ENCODE measurements at places on chromosomes 16 and 17. TPM values are rescaled to one million over a fixed set of nuclear protein-coding genes. Genes with fewer than 3 reads are reported as not detected.

ASPA gene
- total RNA-seq: not detected

GRCh38 chr17:1498869-1499268, 6.4 kb upstream of the MYO1C start:
- DNase-seq: no peak

GRCh38 chr17:46818929-46819859, 702 bp upstream of the WNT3 start:
- DNase-seq: no peak

DNA sequence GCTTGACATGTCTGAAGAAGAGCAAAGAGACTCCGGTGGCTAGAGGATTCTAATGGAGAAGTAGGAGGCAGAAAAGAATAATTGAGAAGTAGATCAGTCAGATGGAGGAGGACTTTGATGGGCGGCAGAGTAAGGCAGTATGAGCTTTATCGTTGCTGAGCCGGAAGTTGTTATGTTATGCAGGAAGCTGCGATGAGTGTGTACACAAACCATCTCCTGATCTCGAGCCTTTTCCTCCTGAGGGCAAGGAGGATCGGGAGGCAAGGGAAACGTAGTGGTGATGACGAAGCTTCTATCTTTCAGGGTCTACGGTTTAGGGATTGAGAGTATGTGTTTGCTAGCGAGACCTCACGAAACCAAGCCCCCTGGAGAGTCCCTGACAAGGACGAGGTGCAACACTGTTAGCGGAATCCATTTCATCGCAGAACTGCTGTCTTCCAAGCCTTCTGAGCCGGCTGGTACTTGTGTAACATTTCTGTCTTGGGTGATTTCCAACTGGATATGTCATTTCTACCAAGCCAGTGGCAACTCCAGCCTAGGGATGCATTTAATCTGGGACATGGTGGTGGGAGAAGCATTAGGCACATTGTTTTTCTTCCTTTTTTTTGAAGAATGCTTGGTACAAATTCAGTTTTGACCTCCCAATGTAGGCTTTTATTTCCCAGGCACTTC, 45.5 kb downstream of the RBFOX1 start:
- DNase-seq: no peak

KRT33A gene
- not detected for total RNA-seq

- DNase-seq: no peak
Observed at GRCh38 chr17:9290226-9290613, 268.9 kb downstream of the NTN1 start.

CLDN9 gene
- total RNA-seq: 2.2 TPM

CTF1 gene
- total RNA-seq: 4.5 TPM

DNA sequence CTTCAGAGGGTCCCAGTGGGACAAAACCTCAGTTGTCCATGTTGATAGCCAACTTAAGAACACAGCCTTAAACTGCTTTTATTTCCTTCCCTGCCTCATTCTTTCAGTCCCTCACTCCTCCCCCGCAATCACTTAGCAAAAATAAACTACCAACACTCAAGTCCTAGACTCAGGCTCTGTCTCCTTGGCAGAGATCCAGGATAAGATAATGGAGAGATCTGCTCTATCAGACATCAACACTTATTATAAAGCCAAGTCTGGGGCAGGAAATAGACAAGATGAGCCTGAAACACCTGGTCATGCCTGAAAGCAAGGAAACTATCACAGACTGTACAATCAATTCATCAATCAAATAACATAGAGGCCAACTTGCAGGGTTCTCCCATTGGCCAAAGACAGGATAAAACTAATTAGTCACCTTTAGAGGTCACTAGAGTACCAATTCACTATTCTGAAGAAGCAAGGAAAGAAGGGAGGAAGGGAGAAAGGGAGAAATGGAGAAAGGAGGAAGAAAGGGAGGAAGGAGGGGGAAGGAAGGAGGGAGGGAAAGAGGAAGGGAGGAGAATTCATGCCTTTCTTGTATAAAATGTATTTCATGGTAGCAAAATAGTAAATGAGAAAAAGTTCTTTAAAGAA, 15.7 kb downstream of the HYDIN start:
- DNase-seq: no peak

NME3 gene
- total RNA-seq: 35.3 TPM

DNA sequence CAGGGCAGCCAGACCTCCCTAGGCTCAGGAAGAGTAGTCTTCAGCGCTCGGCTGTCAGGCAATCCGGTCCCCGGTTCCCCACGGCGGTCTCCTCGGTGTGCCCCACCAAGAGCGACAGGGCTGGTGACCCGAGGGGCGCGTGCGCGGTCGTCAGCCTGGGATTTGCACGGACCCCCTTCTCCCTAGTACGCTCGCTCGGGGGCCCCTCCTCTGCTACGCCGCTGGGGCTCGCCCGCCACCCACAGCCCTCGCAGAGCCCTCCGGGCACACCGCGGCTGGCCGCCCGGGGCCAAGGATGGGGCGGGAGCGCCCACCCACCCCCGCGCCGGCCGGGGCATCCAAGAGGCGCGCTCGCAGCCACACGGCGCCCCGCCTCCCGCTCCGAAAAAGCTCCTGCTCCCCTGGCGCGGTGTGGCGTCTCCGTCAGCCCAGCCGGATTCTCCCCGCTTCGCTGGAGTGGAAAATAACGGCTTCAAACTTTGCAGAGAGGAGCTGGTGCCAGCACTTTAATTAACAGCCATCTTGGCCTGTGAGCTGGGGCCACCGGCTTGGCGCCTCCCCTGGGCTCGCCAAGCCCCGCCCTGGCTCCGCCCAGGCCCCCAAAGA, 2.1 kb upstream of the C1QL1 start:
- DNase-seq: no peak

GRCh38 chr17:73792994-73793393, 148.7 kb upstream of the SDK2 start:
- DNase-seq: no peak

GRCh38 chr16:71846431-71846830, 655 bp downstream of the ATXN1L start:
- no peak for DNase-seq

DNA sequence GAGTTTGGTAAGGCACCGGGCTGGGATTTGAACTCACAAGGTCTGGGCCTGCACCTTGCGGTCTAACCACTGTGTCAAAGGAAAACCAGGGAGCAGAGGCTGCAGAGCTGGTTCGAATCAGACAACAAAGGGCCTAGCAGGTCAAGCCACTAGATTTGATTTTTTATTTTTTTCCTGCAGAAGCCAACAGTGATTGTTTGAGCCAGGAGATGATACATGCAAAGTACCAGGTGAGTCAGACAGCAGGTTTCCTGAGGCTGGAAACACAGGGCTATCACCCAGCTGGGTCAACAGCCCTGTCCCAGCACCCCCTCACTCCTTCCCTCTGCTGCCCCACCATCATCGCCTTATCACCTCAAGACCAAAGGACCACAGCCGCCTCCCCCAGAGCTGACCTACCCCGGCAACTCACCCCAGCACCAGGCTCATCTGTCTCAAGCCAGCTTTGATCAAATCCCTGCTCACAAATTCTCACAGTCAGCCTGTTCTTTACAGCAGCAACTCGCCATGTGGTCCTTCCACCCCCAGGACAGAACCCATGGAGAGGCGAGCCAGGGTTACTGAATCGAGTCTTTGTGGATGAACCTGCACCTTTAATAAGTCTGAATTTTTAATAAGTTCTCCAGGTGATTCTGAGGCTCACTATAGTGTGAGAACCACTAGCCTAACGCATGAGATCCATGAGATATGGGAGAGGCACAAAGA, 13.0 kb upstream of the KRT19 start:
- no peak for DNase-seq

- DNase-seq: no peak
Observed at GRCh38 chr17:75774991-75775668, 9.5 kb upstream of the UNK start.

ZNF750 gene
- total RNA-seq: 0.11 TPM

HOXB4 gene
- total RNA-seq: 6.0 TPM

GRCh38 chr16:14202095-14202494, 131.0 kb downstream of the MRTFB start:
- no peak for DNase-seq

GRCh38 chr17:72702998-72703397, 389.5 kb downstream of the SLC39A11 start:
- no peak for DNase-seq

MFAP4 gene
- total RNA-seq: 2.5 TPM

GRCh38 chr16:59180083-59180476, 446.0 kb upstream of the GOT2 start:
- no peak for DNase-seq

GRCh38 chr16:78524066-78524595, 424.7 kb downstream of the WWOX start:
- no peak for DNase-seq

GRCh38 chr17:48871551-48872351, 20.8 kb upstream of the ATP5MC1 start:
- DNase-seq: peak; percentile 74

- no peak for DNase-seq
Observed at GRCh38 chr17:34549966-34550365, 29.4 kb upstream of the TMEM132E start.

- DNase-seq: no peak
Observed at GRCh38 chr17:5019475-5019956, 15.7 kb downstream of the SLC52A1 start.

- DNase-seq: no peak
Observed at GRCh38 chr17:34339138-34339770, 17.0 kb upstream of the CCL13 start.

GRCh38 chr16:69340095-69340644, 598 bp downstream of the NIP7 start:
- no peak for DNase-seq

- DNase-seq: peak; percentile 10
Observed at GRCh38 chr16:88534638-88535190, 35.5 kb upstream of the ZC3H18 start.

DNA sequence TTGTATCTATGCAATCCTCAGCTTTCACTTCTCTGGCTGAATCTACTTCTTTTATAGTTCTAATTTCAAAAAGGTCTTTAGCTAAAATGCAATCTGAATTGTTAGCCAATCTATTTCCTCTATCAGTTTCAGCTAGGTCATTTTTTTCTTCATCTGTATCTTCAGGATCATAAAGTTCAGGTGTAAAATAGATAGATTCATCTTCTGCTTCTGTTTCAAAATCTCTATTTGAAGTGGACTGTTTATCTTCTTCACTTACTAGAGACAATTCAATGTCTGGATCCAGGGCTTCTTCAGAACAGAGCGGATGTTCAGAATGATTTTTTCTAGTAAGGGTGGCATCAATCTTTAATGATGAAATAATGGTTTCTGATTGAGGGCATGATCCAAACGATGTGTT, 92.4 kb upstream of the NACA2 start:
- DNase-seq: no peak

- DNase-seq: no peak
Observed at GRCh38 chr17:31428111-31428510, 36.6 kb downstream of the RAB11FIP4 start.

HOXB1 gene
- total RNA-seq: 0.96 TPM

UMOD gene
- total RNA-seq: 0.11 TPM

- no peak for DNase-seq
Observed at GRCh38 chr16:13951611-13952010, 31.7 kb downstream of the ERCC4 start.

DNA sequence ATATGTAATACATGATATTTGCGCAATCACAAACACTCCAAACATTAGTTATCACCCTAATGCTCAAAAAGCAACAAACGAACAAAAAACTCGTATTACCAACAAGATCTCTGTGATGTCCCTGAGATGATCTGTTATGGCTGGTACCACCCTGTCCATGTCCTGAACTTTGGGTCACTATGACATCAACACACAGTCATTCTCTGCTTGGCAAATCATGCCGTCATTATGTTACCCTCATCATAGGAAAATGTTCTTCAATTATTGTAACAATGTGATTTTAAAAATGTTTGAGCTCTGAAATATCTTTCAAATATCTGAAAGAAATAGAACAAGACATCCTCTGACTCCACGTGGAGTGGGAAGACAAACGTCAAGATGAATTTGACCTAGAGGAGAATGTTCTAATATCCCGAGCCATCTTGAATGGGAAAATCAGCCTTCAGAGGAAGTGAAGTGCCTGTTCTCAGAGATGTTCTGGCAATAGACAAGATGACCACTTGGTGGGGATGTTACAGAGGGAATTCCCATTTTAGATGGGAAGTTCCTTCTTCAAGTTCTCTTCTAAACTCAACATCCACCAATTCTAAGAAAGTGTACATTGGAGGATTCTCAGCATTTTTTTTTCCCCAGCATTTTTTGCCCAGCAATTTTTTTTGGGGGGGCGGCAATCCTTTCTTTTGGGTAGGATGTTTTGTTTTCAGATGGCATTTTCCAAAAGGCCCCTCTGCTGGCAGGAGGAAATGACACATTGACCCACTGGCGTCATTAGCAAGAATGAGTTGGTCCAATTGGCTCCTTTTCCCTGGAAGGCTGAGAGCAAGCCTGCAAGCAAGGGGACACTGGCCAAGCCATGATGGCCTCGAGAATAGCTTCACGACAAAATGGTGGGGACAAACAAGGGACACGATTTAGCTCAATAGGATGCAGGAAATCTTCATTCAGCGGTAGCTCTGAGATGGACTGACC, 3.7 kb upstream of the HSD17B2 start:
- DNase-seq: no peak

DNA sequence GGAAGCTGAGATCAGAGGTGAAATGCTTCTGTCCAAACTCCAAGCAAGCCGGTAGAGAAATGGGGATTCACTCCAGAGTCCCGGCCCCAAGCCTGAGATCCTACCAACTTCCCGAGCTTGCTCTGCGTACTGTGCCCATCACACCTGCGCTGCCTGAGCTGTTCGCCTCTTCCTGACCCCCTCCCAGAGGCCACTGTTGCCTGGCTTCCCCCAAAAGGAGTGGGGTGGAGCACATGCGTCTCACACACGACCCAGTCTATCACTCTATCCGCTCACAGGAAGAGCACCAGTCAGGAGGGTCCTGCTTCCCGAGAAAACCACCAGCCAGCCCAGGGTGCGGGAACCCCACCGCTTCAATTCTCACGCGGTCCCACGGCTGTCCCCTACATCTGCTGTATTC, 13.5 kb upstream of the C16orf95 start:
- DNase-seq: no peak

ARHGAP27 gene
- 12.7 TPM for total RNA-seq

GRCh38 chr17:80860703-80861417, 130.8 kb upstream of the CHMP6 start:
- DNase-seq: no peak

All from progenitor cell of endocrine pancreas (in vitro differentiated cells).